ENCODE measurements at places on chromosomes 3 and 15.

DNA sequence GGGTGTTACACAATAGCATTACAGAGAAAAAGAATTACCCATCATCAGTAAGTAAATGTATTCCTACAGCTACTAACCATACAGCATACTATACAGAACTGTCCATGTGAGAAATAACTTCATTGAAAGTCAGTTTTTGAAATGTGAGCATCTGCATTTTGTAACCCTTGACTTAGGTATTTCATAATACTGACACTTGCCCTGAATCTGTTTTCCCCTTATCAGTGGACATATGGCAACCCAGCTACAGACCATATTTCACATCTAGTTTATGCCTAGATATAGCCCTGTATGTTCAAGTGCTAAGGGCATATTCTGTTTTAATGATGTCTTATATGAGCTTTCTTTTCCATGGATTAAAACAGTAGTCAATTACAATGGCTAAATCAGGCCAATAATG lies 297.6 kb downstream of the TBC1D5 start:
- no peak for DNase-seq

- no peak for DNase-seq
Observed at GRCh38 chr15:70323111-70323851, 225.6 kb upstream of the TLE3 start.

DNA sequence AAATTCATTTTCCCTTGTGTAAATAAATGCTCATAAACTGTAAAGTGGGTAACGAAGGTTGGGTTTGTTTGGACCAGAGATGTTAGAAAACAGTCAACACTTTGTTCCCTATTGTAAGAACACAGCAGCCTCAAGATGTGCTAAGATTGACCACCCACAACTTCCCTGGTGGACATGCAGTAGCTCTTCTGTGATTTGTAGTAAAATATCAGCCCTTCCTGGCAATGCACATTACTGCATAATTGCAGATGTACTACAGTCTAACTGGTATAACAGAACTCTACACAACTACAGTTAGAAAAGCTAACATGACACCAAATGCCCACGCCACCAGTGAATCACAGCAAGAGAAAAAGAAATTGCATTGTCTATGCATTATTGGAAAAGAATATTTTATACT lies 129.4 kb downstream of the FGF12 start:
- no peak for DNase-seq

DNA sequence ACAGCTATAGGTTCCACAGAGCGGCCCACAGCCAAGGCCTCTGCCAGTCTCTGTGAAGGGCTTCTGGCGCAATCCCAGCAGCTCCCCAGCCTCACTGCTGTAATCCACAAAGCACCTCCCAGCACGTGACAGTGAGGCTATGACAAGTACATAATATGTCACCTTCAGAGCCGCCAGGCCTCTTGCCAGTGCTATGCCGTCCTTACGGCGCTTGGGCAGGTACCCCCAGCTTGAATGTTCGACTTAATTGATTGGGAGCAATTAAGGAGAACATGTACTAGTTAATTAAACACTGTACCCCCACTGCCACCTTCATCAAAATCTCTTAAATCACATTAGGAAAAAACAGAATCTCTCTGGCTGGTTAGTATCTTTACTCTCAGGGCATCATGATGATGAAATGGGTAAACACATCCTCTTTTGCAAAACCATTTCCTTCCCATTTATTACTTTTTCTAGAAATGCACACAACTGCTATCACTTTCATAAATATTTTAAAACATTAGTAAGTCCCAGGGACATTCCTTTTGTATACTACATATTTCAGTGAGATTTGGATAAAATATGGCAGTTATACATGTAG lies 169.9 kb downstream of the XXYLT1 start:
- DNase-seq = no peak

GRCh38 chr3:108450444-108450843 lies 60.0 kb downstream of the MYH15 start:
- DNase-seq = no peak

DNA sequence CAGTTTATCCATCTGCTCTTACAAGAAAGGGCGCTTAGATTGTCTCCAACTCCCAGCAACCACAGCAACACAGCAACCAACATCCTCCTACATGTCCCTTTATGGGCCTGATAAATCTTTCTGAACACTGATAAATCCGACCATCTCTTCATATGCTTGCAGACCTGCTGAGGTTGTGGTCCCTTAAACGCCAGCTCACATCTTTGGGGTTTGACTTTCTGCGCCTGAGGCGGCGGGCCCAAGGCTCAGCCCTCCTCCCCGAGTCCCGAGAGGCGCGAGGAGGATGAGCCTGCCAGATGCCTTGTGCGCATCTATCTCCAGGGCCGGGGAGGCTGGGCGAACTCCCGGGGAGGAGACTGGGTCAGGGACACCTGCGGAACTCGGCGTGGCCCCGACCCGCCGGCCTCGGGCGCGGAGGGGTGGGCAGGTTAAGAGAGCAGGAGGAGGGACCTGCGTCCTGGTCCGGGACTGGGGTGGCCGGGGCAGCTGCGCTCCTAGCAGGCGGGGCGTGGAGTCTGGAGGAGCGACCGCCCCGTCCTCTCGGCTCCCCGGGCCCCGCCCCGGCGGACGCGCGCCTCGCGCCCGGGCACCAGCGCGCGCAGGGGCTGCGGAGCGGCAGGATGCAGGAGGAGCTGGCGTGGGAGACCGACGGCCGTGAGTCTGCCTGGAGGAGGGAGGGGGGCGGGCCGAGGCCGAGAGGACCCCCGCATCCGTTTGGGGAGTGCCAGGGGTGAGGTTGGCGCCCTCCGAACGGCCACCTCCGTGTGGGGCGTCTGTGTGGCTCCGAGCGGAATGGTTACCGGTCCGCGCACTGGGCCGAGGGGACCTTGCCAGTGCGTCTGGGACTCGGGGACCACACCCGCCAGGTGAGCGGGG lies at the start of gene ANKDD1A:
Gene ANKDD1A (plus strand): TSS at position 592 of the 876 bp plus-strand sequence. CDS start 29 bp downstream, at position 621.
- peak; percentile 9 for DNase-seq

DNA sequence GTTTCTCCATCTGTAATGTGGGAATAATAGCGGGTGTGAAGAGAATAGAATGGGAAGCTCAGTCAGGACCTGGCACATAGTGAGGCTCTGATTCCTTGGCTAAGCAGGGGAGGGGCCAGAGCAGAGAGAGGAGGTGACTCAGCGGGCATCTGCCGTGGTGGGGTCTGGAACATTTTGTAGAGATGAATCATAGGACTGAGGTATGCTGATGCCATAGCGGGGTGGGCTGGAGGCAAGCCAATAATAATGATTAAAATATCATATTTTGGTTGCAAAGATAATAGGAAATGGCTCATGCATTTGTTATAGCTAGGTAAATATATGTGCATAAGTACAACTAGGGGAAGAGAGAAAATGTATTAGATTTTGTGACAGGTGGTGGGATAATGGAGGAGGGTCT lies 11.2 kb downstream of the TGM4 start:
- no peak for DNase-seq

DNA sequence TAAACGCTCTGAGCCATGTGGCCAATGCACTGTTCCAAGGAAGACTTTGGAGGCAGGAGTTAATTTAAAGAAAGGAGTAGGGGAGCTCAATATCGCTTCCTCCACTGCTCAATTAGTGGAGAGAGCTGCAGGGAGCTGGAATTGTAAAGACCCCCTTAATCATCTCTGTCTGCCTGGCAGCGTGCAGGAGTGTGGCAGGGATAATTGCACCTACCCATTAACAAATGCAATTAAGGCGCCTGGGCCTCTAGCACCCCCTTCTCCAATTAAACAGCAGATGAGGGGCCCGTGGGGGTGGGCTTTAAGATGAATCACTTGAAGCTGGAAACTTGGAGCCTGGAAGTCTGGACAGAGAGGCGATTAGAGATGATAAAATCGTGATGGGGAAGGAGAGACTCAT lies 61.7 kb upstream of the GLCE start:
- DNase-seq = no peak

DNA sequence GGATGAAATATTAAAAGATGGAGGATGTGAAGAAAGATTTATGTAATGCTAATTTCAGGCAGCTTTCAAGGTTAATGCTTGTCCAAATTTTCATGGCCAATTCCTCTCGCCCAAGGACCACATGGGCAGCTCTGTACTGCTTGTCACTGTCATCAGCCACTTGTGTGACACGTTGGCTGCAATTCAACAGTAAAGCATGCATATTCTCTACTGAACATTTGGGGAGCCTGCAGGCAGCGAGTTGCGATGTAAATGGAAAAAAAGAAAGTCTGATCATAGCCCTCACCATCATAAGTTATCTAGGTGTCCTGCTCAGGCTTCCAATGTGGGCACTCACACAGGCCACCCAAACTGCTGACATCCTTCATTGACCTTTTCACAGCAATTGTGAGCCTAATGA lies 1026.8 kb upstream of the NR2F2 start:
- DNase-seq = no peak

DNA sequence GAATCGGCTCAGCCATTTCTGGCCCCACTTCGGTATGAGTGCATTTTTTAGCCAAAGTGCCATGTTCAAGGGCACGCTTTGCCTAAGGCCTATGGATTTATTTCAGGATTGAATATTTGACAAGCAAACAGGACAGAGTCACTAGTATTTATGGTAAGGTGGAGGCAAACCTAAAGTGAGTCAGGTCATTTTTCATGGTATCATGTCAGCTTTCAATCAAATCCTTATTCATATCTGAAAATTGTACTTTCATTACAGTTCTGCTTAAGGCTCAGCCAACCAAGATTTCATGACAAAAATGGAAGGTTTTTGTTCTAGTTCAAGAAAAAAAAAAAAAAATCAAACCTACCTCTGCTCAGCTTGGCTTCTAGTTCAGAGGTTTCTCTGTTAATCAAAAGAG lies 30.5 kb upstream of the ICE2 start:
- DNase-seq = no peak

DNA sequence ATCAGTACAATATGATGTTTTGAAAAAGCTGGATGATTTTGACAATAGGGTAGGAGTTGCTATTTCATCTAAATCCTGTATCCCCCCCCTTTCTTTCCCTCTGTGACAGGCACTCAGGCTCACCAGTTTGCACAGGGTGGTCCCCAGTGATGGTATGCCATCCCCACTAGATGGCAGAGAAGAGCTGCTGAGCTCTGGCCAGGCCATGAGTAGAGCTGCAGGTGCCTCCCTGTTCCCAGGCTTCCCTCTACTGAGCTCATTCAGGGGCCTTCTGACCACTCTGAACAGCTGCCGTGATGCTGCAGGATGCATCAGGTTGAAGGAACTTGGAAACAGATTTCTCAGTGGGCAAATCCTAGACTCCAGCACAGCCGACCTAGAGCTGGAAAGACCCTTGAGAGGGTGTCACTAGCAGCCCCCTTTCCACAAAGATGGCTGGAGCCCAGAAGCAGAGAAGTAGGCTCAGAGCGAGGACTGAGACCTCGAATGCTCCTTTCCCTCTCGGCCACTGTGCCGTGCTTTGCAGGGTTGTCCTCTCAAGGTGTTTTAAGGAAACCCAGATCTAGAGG lies 45.1 kb downstream of the EFCAB12 start:
- DNase-seq = no peak

DNA sequence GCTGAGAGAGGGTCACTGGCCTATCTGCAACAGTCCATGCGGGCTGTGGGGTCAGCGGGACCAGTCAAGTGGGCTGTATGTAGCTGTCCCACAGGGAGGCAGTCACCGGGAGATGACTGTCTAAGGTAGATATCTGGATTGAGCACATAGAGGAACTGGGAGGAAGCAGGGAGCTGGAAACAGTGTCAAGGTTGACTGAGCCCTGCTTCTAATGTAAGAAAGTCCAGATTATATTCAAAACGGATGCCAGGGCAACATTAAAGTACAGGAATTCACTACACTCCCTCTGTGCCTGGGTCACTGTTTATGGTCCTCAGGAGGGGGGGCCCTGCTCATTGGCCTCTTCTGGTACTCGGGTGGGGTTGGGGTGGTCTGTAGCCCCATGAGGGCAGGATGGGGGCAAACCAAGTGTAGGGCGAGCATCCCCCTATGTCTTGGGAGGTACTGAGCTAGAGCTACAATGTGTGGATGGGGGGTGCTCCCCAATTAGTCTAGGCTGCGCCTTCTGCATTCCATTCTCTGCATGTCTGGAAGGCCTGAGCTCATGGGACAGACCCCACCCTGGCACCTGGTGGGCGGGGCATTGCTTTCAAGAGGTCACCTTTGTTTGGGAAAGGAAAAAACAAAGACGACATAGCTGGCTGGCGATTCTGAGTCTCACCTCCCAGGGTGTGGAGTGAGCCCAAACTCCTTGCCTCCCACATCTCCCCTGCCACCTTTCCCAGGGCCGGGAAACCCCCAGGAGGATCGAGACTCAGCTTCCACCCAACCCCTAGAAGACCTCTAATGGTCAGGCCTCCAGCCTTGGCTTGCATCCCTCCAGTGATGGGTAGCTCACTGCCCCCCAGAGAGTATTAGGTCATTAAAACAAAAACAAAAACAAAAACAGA lies 45.1 kb upstream of the C15orf39 start:
- DNase-seq = no peak

- no peak for DNase-seq
Observed at GRCh38 chr3:119160361-119160760, 13.0 kb upstream of the UPK1B start.

DNA sequence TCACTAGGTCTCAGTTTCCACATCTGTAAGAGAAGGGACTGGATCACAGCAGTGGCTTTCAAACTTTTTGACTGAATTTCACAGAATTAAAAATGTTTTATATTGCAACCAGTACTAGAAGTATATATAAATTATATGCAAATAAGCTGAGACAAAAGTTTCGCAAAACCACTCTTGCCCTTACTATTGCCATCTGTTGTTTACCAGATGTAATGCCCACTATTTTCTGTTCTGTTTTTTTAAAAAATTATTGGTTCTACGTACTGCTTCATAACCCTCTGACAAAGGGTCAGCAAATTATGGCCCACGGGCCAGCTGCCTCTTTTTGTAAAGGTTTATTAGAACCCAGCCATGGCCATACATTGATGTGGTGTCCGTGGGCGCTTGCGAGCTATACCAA lies 44.8 kb downstream of the PDIA5 start:
- no peak for DNase-seq

DNA sequence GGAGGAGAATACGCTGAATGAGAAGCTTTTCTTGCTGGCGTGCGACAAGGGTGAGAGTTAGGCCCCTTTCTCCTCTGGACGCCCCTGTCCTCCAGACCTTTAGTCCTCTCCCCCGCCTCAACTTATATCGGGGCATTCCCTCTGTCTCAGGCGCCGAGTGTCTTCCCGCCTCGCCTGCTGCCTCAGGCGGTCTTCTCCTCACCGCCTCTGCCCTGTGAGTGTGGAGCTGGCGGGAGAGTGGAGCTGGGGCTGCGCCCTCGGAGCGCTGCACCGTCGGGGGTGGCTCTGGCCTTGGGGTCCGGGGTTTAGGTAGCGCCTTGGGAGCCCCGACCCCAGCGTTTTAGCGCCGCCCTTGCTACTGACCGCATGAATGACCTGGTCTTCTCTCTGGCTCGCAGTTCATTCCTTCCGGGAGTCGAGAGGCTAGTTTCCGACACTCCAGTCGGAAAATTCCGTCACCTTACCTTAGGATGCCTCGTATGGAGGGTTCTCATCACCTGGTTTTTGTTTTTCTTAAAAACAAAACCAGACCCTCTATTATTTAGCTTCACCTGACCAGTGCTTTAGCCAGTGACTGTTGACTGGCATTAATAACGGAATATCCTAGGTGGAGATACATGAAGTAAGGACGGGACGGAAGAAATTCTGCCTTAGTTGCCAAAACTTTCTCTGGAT lies 985 bp downstream of the TRPC1 start:
- peak; percentile 2 for DNase-seq

GRCh38 chr3:151395806-151396205 lies 11.3 kb upstream of the P2RY12 start:
- no peak for DNase-seq

Measured in activated T-helper 1 cell treated with anti-CD3 and anti-CD28 coated beads, Interleukin-2, amount 50 U/mL, for 16 hours (primary cell).